ENCODE measurements at places on chromosomes 5 and 9. TPM values are rescaled to one million over a fixed set of nuclear protein-coding genes. Genes with fewer than 3 reads are reported as not detected.
A peak's percentile ranks its signal among the peaks of the same experiment; 100 is the strongest.

- H3K4me1 ChIP-seq = peaks cover 32% of the 10 kb centered on the region
- peak; percentile 10 for DNase-seq
- H3K27me3 ChIP-seq = peaks cover 3% of the 10 kb centered on the region
- H3K27ac ChIP-seq = no peak overlapping the region
- H3K4me3 ChIP-seq = no peak overlapping the region
These were observed 1.3 kb downstream of the TNFSF15 start for GRCh38 chr9:114804505-114804904.

DNA sequence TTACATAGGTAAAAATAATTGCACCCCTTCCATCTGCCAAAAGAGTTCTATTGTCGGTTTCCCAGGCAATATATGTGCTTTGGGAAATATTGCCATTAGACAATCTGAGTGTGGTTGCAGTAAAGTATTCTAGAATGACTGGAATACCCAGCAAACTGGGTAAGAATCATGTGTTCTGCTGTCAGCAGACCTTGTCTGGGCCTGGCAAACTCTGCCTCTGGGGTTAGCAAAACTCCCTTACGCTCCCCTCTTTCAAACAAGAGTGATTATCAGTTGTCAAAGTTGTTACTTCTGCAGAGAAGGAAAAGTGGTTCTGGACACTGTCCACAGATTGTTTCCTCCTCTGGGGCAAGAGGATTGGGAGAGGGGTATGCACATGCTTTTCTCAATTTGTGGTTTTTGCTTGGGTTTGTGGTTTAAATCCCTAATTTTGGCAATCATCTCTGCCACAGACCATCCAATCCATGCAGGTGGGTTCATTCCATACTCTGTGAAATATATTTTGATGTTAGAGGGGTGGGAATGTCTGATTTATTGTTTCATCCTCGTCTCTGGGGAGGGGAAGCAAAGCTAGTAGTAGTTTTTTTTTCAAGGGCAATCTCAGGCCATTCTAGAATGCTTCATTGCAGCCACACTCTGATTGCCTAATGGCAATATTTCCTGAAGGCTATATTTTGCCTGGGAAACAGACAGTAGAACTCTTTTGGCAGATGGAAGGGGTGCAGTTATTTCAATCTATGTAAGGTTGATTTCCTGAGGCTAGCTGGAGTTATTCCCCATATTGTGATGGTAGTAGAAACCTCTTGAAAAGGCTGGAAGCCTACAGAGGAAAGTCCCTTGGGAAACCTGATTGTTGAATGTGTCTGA is 24.0 kb upstream of the TNFSF15 start:
- peaks cover 14% of the 10 kb centered on the region for H3K27me3 ChIP-seq
- H3K4me1 ChIP-seq = no peaks in the 10 kb centered on the region
- no peak for DNase-seq
- H3K4me3 ChIP-seq = no peak overlapping the region

DNA sequence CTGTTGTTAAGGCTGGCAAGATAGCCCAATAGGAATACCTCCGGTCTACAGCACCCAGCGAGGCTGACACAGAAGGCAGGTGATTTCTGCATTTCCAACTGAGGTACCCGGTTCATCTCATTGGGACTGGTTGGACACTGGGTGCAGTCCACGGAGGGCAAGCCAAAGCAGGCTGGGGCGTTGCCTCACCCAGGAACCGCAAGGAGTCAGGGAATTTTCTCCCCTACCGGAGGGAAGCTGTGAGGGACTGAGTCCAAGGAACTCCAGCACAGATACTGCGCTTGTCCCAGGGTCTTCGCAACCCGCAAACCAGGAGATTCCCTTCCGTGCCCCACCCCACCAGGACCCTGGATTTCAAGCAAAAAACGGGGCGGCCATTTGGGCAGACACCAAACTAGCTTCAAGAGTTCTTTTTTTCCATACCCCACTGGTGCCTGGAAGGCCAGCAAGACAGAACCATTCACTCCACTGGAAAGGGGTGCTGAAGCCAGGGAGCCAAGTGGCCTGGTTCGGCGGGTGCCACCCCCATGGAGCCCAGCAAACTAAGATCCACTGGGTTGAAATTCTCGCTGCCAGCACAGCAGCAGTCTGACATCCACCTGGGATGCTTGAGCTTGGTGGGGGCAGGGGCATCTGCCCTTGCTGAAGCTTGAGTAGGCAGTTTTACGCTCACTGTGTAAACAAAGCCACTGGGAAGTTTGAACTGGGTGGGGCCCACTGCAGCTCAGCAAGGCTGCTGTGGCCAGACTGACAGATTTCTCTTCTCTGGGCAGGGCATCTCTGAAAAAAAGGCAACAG is 647.2 kb downstream of the BNC2 start:
- no peak overlapping the region for H3K27ac ChIP-seq
- no peak overlapping the region for H3K4me3 ChIP-seq
- H3K36me3 ChIP-seq = no peaks in the 10 kb centered on the region

DNA sequence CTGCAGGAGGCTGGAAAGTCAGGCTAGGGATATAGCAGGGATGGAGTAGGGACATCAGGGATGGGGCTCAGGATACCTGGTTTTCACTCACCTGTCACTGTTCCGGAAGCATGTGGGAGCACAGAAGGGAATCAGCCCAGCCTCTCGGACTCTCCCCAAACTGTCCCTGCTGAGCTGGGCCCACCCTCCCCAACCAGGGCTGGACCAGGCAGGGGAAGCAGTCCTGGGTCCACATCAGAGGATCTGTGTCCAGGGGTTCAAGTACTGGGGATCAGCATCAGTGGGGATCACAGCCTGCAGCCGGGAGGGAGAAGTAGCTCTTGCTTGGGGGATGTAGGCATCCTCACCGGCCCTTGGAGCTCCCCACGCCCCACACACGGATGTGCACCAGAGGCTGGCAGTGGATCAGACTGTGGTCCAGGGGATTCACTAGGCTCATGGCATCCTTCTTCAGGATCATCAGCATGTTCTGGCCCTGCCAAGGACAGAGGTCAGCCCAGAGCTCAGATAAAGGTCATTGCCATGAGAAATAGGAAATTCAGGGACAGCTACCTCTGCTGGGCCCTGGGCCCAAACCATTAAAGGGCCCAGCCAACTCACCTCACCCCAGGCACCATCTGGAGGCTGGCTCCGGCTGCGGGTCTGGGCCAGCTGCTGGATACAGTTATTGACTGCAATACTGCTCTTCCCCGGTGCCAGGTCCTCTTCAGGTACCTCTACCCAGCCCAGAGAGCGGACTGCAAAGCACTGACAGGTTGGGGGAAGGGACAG is 2.5 kb downstream of the APBB3 start:
- peaks cover 5% of the 10 kb centered on the region for H3K36me3 ChIP-seq
- H3K27me3 ChIP-seq = no peaks in the 10 kb centered on the region
- H3K4me1 ChIP-seq = peaks cover 28% of the 10 kb centered on the region
- H3K27ac ChIP-seq = no peak overlapping the region

DNA sequence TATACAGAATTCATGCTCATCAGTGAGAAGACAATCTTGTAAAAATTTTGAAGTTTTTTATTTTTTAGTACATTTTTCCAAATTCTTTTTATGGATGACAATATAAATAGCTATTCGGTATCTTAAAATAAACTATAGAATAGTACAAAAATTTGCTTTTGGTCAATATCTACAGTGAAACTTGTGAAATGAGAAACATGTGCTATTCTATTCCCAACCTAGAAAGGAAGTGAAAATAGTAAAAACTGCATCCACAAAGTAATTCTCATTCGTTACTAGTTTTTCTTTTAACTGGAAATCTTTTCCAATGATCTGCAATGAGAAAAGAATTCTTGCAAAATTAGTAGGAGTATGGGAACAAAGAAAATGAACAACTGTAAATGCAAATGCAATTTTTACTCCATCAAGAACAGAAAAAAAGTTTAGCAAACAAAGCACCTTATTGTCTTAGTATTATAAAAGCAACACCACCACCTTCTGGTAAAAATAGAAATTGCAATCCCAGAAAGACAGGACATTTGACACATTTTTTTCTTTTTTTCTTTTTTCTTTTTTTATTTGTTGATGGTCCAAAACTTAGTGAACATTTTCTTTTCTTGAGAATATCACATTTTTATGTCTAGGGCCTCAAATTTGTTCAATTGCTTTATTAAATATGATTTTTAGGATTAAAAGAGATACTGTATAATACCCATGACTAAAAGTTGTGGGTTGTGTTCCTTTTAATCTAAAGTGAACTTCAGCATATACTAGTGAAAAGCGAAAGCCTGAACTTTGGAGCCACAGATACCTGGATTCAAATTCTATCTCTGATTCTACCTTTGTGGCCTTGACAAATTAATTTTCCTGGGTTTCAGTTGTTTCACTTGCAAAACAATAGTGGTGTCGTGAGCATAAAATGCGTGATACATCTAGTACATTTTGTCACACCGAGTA is 72.3 kb downstream of the SLCO4C1 start:
- H3K4me3 ChIP-seq = no peak overlapping the region
- no peaks in the 10 kb centered on the region for H3K27me3 ChIP-seq
- H3K27ac ChIP-seq = no peak overlapping the region
- no peaks in the 10 kb centered on the region for H3K4me1 ChIP-seq

GRCh38 chr5:142432369-142432863 is 107.6 kb upstream of the SPRY4 start:
- H3K4me1 ChIP-seq = peaks cover 47% of the 10 kb centered on the region
- no peak overlapping the region for H3K4me3 ChIP-seq
- H3K27me3 ChIP-seq = no peaks in the 10 kb centered on the region
- H3K27ac ChIP-seq = peak overlapping the region; percentile 46
- DNase-seq = no peak
- H3K36me3 ChIP-seq = no peaks in the 10 kb centered on the region

DNA sequence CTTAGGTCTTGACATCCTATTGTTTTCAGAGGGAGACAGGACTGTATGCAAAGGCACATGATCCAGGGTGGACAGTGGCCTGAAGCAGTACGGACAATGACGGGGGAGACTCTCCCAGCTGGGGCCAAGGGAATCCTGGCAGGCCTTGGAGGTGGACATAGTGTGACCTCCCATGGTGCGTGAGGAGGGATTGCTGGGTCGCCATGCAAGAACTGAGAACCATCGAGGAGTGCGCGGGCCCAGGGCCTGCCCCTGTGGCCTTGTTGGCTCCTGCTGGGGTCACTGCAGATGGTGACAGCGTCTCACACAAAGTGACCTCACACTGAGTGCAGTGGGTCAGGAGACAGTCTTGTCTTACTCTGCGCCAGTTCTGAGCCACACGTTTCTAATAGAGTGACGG is 192.4 kb downstream of the GADD45G start:
- no peak for DNase-seq
- no peaks in the 10 kb centered on the region for H3K4me1 ChIP-seq
- no peak overlapping the region for H3K27ac ChIP-seq
- H3K4me3 ChIP-seq = no peak overlapping the region

GRCh38 chr9:6414247-6414641 is 1.2 kb downstream of the UHRF2 start:
- H3K4me1 ChIP-seq = peaks cover 18% of the 10 kb centered on the region
- no peaks in the 10 kb centered on the region for H3K27me3 ChIP-seq
- H3K36me3 ChIP-seq = no peaks in the 10 kb centered on the region

DNA sequence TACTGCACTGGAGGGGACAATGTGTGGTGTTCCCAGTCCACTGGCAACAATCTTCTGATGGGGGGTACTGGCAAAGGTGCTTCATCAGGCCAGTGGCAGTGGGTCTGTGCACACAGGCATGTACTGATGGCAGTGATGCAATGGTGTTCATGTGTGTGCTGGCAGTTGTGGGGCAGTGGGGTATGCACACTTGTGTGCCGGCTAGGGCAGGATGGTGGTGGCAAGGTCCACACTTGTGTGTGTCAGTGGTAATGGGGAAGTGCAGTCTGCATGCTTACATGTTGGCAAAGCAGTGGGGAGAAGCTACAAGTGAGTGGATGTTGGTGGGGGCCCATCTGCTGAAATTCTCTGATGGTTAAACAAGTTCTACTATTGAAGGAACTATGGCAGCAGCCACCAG is 504.6 kb upstream of the ZNF462 start:
- H3K4me3 ChIP-seq = no peak overlapping the region
- DNase-seq = no peak
- H3K4me1 ChIP-seq = no peaks in the 10 kb centered on the region
- no peaks in the 10 kb centered on the region for H3K36me3 ChIP-seq
- no peak overlapping the region for H3K27ac ChIP-seq

- H3K27me3 ChIP-seq = no peaks in the 10 kb centered on the region
- no peak overlapping the region for H3K4me3 ChIP-seq
- no peak overlapping the region for H3K27ac ChIP-seq
These were observed 139.6 kb downstream of the HTR1A start for GRCh38 chr5:63822614-63823013.

GRCh38 chr5:151471276-151471675 is 23.9 kb downstream of the SLC36A1 start:
- no peaks in the 10 kb centered on the region for H3K27me3 ChIP-seq
- no peak overlapping the region for H3K4me3 ChIP-seq
- peaks cover 2% of the 10 kb centered on the region for H3K36me3 ChIP-seq
- no peaks in the 10 kb centered on the region for H3K4me1 ChIP-seq
- no peak for DNase-seq
- H3K27ac ChIP-seq = no peak overlapping the region

- DNase-seq = no peak
- H3K27ac ChIP-seq = no peak overlapping the region
- H3K4me3 ChIP-seq = no peak overlapping the region
- H3K27me3 ChIP-seq = no peaks in the 10 kb centered on the region
- H3K4me1 ChIP-seq = no peaks in the 10 kb centered on the region
- no peaks in the 10 kb centered on the region for H3K36me3 ChIP-seq
These were observed 161.5 kb upstream of the NR4A3 start for GRCh38 chr9:99660191-99660636.

DNA sequence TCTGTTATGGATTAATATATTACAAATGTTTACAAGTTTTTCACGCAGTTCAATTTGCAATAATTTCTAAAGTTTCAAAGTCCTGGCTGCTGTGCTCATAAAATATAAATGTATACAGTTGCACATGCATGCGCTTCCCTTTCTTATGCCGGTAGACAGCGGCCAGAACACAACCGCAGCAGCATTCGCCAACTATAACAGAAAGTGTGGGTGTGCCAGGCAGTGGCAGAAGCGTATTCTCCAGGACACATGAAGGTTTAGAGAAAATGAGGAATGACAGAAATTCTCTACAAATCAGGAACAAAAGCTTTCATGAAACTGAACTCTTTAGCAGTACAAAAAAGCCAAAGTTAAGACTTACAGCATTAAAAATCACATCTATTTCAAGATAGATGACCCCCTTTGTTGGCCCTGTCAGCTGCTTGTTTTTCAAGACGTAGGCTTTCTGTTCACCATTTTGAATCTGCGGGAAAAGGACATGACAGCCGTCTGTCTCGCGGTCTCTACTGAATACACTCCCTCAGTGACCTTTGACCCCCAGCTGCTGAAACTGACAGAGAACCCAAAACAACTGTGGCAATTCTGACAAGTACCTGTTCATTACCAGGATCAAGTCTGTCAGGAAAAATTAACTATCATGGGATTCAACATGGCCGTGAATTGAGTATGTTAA is 252.2 kb downstream of the SLF1 start:
- no peak for DNase-seq
- no peak overlapping the region for H3K27ac ChIP-seq
- no peak overlapping the region for H3K4me3 ChIP-seq
- no peaks in the 10 kb centered on the region for H3K27me3 ChIP-seq

GRCh38 chr9:92297611-92298010 is 4.1 kb upstream of the IARS1 start:
- peaks cover 11% of the 10 kb centered on the region for H3K4me1 ChIP-seq
- no peak overlapping the region for H3K27ac ChIP-seq
- no peak overlapping the region for H3K4me3 ChIP-seq
- no peak for DNase-seq
- H3K36me3 ChIP-seq = peaks cover 46% of the 10 kb centered on the region
- no peaks in the 10 kb centered on the region for H3K27me3 ChIP-seq

The TXNDC8 gene
- not detected for total RNA-seq

The PCDHB13 gene
- total RNA-seq = 0.22 TPM

The OR1Q1 gene
- not detected for total RNA-seq

The SLC36A3 gene
- not detected for total RNA-seq

The FIBCD1 gene
- total RNA-seq = 26.1 TPM

The WHRN gene
- total RNA-seq = 12.8 TPM

The IL7R gene
- total RNA-seq = 0.98 TPM

The PCDHGC4 gene
- 0.05 TPM for total RNA-seq
